Activated CD4-positive, CD25-positive, alpha-beta regulatory T cell (primary cell): ENCODE measurements at places on chromosomes 5 and 9.

DNA sequence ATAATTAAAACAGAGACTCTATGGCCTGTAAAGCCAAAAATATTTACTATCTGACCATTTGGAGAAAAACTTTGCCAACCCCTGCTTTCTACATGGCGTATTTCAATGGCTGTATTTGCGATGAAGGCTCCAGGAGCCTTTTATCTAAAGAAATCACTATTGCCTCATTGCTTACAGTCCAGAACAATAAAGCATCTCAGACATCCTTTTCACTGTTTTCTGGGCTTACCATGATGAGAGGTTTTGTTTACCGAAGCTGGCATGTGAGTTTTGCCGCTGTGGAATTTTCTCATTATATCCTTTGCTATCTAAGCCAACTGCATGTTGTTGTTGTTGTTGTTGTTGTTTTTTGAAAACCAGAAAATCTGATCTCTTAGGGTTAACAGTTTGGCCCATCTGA is 13.9 kb downstream of the PALM2AKAP2 start:
- no peak for DNase-seq

DNA sequence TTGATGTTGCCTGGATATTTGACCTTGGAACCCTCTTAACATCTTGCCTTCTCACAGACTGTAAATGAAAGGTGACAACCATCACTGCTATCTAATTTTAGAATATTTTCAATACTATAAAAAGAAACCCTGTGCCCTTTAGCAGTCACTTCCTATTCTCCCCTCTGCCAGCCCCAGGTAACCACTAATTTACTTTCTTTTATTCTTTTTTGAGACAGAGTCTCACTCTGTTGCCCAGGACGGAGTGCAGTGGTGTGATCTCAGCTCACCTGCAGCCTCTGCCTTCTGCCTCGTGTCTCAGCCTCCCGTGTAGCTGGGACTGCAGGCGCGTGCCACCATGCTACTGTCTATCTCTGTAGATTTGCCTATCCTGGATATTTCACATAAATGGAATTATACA is 43.6 kb downstream of the FRMPD1 start:
- DNase-seq, result no peak

GRCh38 chr9:92716557-92716956 is 46.6 kb upstream of the IPPK start:
- DNase-seq, result peak; percentile 82

DNA sequence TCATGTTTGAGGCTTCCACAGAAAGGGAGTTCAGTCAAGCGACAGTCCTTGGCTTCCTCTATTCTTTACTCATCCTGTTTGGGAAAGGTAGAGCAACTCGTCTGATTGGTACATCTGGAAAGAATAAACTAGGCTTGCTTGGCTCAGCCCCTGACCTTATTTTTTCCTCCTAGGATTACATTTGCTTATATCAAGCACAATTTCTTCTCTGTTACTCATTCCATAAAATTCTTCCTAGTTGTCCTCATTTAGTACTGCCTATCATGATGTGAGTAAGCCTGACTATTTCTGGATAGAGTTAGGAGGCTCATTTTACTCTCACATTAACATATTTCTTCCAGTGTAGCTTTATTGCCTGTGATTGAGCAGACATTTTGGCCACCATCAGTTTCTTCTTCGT is 10.9 kb upstream of the CARNMT1 start:
- no peak for DNase-seq

- no peak for DNase-seq
Measured at GRCh38 chr5:68369023-68369359, 153.4 kb downstream of the PIK3R1 start.
